Left renal pelvis (tissue), 4 donors: ENCODE measurements at places on chromosomes 11 and 22. TPM values are rescaled to one million over a fixed set of nuclear protein-coding genes. Genes with fewer than 3 reads are reported as not detected.

DNA sequence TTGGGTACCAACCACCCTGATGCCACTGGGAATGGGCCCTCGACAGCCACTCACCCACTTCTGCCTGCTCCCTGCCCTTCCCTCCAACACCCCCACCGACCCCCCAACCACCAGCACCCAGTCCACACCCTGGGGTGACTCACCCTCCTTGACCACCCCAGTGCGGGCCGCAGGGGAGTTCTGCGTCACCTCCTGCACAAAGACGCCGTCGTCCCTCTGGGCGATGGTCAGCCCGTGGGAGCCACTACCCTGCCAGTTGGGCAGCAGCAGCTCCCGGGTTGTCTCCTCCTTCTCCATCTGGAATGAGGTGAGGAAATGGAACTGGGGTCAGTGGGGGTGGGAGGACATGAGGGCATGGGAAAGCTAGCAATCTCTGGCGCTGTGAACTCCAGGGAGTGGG lies 10.8 kb downstream of the AHNAK start:
- DNase-seq, result no peak

DNA sequence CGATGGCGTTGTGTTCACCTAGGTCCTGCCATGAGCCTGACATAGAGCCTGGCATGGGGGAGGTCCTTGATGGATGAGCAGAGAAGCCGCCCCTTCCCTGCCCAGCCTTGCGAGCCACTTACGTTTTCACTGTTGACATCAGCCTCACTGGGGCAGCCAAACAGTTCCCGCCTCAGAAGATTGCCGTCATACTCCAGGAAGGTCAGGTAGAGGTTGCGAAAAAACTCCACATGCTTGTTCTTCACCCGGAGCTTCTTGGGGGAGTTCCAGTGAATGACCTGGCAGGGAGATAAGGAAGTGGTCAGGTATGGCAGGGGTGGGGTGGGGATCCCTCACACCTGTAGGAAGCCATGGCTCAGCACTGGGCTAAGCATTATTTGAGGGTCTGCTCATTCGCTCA lies 279.3 kb upstream of the SYN3 start:
- DNase-seq, result no peak

Gene DAGLA
- 4.2 TPM for polyA plus RNA-seq

DNA sequence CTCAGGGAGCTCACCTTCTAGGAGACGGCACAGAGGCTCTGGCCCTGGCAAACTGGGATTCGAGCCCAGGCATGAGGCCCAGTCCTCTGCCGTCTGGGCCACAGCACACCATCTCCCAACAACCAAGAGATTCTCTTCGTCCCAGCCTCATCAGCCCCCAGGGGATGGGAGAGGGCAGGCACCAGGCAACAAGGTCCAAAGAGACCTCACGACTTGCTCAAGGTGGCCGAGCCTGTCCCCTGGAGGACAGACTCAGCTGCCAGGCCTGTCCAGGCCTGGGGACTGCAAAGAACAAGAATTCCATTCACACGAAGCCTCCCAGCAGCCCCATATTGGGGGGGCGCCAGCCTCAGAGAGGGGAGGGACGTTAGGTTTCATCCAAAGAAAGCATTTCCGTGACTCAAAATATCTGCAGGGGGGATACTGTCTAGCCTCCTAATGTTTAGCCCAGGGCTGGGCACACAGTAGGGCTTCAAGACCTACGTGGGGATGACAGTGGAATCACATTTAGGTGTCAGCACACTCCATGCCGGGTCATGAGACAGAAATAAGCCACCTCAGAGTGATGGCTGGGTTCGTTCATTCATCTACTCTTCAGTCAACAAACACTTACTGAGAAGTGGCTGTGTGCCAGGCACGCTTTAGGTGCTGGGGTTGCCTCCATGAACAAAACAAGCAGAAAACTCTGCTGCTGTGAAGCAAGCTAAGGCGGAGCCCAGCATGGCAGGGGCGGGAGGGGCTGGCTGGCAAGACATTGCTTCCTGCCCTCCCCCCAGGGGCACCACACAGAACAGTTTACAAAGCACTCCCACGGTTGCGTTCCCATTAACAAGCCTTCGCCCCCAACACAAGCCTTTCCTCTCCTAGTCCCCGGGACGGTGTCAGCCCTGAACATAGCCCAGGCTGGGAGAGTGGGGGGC lies 1.2 kb downstream of the CARNS1 start:
- no peak for DNase-seq

DNA sequence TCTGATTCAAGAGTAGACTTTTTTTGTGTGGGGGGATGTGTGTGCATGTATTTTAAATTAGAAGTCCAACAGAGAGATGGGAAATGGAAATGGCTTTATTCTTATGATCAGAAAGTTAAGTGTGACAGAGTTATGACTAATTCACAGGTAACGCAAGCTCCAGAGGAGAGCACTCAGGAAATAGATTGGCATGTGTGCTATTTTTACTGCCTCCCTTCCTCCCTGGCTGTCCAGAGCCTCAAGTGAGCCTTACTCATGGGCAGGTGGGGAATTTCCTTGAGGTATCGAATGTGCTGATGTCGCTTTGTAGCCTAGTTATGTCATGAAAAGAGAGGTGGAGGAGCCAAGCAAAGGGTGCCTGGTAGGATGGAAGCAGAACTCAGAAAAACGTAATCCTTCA lies 70.3 kb upstream of the BDNF start:
- no peak for DNase-seq

DNA sequence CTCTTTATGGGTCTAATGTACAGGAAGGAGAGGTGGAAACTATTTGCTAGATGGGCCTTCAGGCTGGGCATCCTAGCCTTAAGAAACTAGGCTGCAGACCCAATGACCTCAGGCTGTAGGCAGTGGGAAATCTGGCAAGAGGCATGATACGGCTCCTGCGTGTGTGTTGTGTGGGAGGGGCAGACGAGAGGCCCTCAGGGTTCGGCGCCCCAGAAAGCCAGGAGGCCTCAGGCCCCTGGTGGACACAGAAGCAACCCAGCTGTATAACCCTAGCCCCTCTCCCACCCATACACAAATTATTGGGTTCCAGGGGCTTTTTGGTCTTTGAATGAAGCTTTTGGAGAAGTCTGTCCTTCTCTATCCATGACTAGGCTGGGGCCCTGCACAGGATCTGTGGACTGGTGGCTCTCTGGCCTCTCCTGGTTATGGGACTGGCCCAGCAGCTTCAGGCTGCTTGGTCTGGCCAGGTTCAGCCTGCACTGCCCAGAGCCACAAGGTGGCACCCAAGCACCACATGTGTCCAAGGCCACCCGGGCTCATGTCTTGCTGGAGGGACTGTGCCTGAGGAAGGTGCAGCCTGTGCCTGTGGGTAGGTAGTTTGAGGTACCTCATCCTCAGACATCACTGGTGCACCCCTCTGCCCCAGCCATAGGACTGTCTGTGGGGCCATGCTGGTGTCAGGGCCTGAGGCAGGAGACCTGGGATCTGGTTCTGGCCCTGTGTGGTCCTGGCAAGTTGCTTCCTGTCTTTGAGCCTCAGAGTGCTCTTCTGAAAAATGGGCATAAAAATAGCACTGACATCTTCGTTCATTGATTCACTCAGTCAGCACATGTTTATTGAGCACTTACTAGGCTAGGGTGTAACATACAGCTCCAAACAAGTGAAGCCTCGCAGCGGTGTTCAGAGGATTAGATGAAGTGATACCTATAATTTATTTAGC lies 87.5 kb downstream of the RRM1 start:
- DNase-seq, result peak; percentile 18
